ENCODE measurements at places on chromosomes 11 and 22.

- no peak for DNase-seq
These were observed 320.7 kb downstream of the LARGE1 start for GRCh38 chr22:33599596-33599995.

- no peak for DNase-seq
These were observed 456 bp downstream of the AAMDC start for GRCh38 chr11:77821349-77821851.

DNA sequence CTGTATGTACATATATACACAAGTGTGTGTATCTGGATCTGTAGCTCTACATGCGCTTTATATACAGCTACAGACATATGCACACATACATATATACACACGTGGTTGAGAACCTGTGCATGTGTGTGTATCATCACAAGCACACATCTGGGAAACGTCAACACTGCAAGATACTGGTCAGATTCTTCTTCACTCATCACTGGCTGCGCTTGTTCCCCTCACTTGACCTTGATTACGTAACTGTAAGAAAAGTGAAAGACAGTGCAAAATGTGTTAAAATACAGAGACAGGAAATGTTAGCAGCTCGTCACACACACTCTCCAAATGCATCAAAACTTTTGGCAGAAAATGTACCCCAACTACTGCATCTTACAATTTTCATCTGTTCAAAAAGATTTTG is 51.9 kb upstream of the MN1 start:
- no peak for DNase-seq

DNA sequence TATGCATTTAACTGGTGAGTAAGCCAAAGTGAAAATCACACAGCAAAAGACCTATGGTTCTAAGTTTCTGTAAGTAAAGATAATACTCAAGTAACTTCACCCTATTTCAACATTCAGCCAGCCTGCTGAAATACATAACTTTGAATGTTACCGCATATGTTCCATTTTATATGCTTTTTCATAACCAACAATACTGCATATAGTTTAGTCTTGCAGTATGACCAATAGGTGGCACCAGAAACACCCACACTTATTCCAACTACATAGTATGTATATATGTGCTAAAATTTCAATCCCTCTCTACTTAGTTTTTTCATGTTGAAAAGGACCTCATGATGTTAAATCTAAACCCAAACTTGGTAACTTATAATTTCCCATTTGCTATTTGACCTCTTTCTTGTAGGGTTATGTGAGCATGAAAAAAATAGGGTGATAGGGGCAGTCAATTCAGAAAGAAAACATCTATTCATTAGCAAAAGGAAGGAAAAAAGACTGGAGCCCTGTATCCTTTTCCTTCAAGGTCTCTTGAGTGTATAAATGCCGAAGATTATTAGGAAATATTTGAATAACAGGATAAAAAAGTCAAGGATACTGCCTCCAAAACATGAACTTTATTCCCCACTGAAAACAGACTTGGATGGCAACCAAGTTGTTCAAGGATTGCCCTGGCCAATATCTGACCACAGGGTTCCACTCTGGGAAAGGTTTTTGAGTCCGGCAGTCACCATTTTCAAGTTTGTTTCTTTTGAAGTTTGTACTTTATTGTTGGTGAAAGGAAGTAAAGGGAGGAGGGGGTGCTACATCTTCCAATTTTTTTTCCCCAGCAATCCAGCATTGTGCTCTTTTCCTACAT is 23.8 kb upstream of the FZD4 start:
- no peak for DNase-seq

DNA sequence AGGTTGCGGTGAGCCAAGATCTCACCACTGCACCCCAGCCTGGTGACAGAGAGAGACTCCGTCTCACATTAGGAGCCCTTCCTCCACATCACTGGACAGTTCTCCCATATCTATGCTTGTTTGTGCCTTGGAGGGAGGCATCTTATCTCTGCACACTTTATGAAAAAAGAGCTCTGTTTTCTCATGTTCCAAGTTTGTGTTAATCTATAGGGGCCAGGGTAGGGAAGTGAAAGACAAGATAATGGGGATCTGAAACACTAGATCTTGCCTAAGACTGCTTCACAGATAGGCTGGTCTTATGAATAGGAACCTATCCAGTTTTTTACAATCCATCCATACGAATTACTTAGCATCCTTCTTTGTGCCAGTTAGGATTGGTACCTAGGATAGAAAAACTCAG is 17.1 kb downstream of the OR6Q1 start:
- no peak for DNase-seq

GRCh38 chr22:41009222-41009948 is 58.2 kb downstream of the RBX1 start:
- no peak for DNase-seq

- DNase-seq, result no peak
These were observed 8.1 kb downstream of the ARHGAP8 start for GRCh38 chr22:44760476-44760875.

DNA sequence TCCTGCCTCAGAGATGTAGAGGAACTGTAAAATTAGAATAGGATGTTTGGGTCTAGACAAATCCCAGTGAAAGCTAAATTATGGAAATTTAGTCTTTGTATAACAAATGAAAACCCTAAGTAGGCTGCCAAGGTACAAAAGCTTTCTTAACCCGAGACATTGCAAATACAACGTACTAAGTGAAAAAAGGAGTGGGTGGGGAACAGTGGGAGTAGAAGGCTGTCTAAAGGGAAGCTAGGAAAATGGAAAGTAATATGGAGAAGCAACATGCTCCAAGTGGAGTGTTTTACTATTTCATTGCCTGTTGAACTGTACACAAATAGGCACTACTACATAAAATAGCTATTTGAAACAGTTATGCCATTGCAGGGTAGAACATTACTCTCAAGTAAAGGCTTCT is 6.8 kb upstream of the LIN7C start:
- DNase-seq, result no peak

DNA sequence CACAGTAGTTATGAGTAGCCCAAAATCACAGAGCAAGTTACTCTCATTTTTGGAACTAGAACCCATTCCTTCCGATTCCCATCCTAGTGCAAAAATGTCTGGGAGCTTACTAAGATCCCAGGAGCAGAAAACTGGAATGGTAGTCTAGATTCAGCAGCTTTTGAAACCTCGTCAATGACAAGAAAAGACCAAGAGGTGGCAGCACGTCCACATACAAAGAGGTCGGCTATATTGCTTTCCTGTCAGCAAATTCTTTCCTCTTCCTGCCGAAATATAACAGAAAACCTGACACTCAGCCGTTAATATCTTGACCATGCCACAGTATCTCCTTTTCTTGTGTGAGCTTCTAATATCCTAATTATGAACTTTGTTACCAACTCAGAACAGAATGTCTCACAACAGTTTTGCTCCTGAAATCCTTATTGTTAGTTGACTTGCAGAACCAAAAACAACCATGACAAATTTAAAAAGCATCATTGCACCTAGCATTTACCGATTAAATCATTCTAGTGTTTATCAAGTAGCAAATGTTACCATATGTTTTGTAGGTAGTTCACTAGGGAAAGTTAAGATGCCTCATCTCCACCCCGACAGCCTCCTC is 92.8 kb upstream of the OR9G4 start:
- DNase-seq, result no peak

- no peak for DNase-seq
These were observed 924.6 kb downstream of the BRD1 start for GRCh38 chr22:48902983-48903650.

DNA sequence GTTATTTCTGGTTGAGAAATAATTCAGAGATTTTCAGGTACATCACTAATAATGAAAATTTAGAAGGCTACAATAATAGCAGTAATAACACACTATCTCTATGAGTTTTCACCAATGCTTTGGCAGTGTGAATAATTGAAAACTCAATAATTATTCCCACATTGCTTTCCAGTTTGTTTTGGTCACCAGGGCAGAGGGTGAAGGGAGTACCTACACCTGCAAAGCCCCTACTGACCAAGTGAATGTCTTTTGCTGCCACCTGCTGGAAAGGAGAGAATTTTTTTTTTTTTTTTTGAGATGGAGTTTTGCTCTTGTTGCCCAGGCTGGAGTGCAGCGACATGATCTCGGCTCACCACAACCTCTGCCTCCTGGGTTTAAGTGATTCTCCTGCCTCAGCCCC is 3.2 kb downstream of the NELL1 start:
- no peak for DNase-seq

Measured in NCI-H2081 treated with DMSO at 0.1 percent for 48 hours (cell line).